ENCODE measurements at places on chromosomes 7 and 10.

DNA sequence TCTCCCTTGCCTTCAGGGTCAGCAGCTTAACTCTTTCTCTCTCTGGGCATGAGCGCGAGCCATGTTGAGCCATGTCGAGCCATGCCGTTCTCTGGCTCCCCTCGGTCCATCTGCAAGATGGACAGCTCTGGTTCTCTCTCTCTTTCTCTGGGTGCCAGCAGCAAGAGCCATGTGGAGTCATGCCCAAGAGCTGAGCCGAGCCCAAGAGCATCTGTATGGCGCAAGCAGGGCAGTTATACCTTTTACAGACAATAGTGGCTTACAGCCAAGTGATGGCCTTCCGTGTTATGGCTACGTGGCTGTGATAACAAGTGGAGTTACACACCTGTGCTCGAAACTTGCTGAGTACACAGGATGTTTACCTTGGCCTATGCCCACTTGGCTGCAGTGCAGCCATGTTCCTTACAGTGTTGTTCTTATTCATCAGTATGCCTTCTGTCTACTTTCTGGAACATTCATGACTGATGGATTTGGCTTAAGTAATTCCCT lies 327.7 kb downstream of the GLRX3 start:
- DNase-seq = no peak

DNA sequence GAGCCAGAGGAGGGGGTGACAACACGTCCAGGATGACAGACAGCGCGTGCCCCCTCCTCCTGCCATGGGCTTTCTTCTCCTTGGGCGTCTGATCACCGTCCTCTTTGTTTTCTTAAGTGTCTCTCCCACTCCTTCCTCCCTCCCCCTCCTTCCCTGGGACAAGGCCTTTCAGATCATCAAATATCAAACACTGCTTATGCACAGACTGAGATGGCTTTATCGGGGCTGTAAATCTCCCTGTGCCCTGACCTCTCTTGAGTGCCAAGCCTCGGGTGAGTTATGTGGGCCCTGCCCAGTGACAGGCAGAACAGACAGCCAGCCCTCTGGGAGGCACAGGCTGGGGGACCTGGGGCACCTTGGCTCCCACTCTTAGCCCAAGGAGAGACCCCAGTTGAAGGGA lies 116.4 kb downstream of the C10orf105 start:
- no peak for DNase-seq

- DNase-seq = peak; percentile 66
Measured at GRCh38 chr10:57849691-57850357, 417.9 kb downstream of the IPMK start.

- DNase-seq = no peak
Measured at GRCh38 chr7:31687024-31687748, at the start of gene PPP1R17. Gene PPP1R17 (plus strand): TSS chr7:31687215. CDS start chr7:31692442, 5,227 bp downstream.

DNA sequence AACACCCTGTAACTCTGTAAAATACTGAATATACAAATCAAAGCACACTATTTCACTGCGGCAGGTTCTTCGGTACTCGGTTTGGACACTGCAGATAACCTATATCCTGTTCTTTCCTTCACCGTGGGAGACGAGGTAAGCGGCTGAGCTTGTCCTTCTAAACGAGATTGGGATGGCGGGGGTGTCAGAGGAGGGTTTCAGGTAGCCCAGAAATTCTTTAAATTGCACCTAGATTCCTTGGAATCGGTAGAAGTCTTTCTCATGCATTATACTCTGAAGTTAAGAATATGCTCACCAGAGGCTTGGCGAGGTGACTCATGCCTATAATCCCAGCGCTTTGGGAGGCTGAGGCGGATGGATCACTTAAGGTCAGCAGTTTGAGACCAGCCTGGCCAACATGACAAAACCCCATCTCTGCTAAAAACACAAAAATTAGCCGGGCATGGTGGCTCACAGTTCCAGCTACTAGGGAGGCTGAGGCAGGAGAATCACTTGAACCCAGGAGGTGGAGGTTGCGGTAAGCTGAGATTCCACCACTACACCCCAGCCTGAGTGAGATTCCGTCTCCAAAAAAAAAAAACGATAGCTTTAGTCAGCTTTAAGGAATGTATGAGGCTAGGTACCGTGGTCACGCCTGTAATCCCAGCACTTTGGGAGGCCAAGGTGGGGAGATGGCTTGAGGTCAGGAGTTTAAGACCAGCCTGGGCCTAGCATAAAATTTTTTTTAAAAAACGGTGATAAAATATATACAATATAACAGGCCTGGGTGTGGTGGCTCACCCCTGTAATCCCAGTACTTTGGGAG lies 10.1 kb upstream of the LAT2 start:
- no peak for DNase-seq

All from HAP-1 (cell line).